ENCODE measurements at places on chromosomes 3 and 15.

GRCh38 chr3:129599073-129599472 lies 7.4 kb downstream of the PLXND1 start:
- DNase-seq = no peak

DNA sequence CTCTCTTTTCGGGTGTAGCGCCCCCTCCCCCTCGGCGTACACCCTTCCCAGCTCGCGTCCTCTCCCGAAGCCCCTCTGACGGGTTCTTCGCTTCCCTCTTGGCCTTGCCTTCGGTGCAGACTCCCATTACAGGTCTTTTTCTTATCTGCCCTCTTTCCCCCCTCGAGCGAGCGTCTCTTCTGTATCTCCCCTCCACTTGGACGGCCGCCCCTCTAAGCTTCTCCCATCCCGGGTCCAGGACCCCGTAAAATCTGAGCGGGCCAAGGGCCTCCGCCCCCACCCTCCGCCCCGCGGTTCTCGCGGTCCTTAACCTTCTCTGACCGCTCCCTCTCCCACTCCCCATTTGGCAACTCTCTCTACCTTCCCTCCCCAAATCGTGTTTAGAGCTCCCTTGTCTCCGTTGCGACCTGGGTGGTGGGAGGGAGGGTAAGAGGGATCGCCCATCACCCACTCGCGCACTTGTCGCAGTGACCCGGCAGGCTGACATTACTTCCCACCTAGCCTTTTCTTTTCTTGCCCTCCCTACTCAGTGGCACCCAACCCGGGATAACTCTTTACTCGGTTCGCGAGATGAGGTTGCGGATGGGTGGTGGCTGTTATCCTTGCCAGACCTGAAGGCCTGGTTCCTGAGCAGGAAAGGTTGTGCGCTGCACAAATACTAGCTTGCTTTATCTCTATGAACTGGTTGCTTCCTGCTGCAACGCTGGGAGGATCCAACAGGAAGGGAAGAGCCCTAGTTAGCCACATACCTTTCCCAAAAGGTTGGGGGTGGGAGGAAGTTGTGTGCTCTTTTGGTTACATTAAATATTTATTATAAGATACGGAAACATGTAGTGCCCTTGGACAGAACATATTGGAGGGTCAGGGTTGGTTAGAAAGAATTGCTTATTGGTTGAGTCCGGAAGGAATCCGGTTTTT lies 922 bp downstream of the RAB11A start:
- peak; percentile 6 for DNase-seq

DNA sequence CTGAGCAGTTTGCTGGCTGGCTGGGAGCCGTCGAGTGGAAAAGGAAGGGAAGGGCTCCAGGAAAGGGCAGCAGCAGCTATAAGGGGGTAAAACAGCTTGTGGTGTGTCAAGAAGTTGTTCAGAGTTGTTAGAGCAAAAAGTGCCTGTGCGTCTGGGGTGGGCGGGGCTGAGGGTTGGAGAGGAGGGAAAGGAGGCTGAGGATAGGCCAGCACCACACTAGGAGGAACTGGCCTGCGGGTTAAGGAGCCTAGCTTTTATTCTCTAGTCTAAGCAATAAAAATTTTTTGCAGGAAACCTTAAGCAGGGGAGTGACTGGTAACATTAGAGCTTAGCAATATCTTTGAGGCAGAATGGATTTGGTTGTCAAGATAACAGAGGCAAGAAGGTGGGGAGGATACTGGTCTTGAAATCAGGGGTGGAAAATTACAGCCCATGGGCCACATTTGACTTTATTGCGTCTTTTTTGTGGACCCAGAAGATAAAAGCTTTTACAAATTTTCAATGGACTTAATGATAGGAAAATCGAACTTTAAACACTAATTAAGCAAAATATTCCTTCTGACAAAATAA lies 134.5 kb upstream of the AADACL2 start:
- DNase-seq = no peak

GRCh38 chr15:93515256-93516051 lies 426.4 kb upstream of the RGMA start:
- DNase-seq = no peak

- DNase-seq = no peak
Measured at GRCh38 chr15:59993041-59993750, 10.9 kb upstream of the FOXB1 start.

DNA sequence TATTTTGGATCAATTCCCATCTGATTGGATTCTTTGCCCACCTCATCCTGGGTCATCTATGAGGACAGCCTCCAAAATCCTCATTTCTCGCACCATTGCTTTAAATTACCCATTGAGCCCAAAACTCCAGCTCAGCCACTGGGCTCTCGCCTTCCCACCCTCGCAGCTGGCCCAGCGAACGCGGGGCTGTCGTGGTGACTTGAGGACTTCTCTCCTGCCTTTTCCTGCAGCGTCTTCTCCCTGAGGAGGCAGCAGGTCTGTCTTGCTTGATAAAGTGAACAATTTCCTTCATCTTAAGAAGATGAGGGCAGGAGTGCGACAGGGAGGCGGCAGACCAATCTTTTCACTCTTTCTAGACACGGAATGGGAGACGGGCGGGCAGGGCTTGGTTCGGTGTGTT lies 33.0 kb upstream of the SNRPA1 start:
- no peak for DNase-seq

GRCh38 chr3:40307176-40307575 lies 2.3 kb upstream of the EIF1B start:
- DNase-seq = no peak

DNA sequence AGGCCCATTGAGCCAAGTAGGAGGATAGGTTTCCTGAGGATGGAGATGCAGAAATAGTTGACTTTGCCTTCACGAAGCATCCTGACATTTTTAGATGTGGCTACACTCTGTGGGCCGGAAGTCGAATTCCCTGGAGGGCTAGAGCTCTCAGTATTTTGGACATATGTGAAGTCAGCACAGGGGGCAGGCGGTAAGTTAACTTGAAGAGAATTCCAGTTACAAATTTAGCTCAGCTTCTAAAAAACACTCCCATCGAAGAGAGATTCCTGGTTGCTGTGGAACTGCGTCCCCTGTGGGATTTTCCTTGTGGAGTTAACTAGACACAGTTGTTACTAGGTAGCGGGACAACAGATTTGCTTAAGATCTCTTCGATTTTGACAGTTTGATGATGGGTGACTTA lies 161.9 kb upstream of the RGMA start:
- DNase-seq = no peak

DNA sequence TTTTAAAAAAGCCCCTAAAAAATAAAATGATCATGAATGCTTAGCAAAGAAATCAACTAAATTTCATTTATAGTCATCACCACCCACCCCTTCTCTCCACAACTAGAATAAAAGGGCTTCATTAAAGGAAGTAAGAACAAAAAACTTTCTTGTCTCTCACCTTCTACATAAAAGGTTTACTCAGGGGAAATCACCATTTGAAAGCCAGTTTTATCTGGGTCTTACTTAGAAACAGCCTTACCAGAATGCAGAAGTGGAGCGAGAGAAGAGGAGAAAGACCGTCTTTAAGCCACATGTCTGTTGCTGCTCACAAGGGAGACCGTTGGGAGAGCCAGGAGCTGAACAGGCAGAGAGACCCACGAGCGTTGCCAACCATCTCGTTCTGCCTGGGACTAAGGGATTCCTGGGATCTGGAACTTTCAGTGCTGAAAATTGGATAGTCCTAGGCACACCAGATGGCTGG lies 350.1 kb upstream of the PROK2 start:
- no peak for DNase-seq

- DNase-seq = no peak
Measured at GRCh38 chr3:168889666-168890065, 773.8 kb downstream of the MECOM start.

DNA sequence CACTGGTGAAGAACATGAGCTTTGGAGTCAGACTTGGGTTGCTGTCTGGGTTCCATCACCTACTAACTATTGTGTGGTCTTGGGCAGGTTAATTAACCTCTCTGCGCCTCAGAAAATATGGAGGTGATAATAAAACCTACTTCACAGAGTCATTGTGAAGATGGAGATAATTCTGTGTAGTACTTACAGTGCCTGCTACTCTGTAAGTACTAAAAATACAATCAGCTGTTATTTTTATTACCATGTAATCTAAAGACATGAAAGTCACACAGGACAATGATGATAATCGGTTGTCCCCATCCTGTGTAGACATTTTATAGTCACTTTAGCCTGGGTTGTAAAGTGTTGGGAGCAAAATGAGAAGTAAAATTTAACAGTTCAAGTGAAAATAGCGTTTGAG lies 334.1 kb downstream of the THSD4 start:
- no peak for DNase-seq

DNA sequence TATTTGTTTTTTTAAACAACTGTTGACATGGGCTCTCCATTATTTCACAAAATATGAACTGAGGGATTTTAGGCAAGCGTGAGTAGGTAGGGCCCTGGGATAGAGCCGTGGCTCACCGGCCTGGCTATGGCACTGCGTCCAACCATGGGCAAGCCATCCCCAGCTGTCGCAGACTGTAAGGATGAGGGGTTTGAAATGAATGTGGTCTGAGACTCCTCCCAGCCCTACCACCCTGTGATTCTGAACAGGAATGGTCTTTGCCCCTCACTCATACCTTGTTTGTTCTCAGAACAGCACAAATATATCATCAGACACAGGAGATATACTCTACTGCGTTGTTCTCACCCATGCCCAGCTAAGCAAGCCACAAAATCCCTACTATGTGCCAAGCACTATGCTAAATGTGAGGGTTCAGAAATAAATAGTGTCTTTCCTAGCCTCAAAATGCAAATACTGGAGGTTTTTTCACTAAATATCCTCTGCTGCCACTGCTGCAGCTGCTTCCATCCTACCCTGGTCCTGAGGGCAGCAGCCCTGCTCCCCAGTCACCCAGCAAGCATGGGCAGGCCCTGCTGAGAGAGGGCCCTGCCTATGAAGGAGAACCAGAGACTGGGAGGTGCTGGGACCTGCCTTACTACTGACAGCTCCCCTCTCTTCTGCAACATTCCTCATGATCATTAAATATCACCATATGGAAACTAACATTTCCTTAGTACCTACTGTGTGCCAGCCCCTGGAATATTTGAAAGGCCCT lies 102.8 kb downstream of the XXYLT1 start:
- DNase-seq = no peak

DNA sequence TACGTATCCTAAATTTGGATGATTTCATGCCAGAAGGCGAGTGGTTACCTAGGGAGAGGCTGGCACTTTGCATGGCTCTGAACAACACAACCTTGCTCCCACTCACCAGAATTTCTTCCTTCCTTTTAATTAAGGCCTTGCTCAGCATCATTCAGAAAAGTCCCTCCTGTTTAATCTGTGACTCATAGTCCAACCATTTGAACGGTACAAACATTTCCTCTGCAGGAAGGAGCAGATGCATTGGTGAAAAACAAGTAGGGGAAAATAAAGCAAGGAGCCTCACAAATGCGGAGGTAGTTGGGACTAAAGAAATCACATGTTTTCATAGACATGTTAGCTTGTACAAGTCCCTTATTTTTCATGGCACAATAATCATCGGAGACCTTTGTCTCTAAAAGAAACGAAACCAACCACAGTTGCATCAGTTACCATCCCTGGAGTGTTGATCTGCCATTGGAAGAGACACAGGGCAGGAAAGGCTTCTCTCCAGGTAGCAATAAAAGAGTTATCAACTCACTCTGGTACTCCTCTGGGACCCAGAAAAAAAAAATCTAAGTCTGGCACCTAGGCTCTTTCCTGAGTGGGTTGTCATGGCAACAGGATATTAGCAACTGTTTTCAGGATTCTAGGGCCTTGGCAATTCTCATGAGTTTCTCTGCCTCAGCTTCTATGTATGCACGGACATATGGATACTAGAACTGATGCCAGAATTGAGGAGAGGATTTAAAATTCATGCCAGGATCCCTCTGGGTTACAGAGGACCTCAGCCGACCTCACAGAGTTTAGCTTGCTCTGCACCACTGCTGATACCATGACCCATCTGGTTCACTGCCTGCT lies 255.4 kb upstream of the ARPP21 start:
- DNase-seq = no peak

- DNase-seq = no peak
Measured at GRCh38 chr15:96158938-96159337, 171.6 kb upstream of the NR2F2 start.

DNA sequence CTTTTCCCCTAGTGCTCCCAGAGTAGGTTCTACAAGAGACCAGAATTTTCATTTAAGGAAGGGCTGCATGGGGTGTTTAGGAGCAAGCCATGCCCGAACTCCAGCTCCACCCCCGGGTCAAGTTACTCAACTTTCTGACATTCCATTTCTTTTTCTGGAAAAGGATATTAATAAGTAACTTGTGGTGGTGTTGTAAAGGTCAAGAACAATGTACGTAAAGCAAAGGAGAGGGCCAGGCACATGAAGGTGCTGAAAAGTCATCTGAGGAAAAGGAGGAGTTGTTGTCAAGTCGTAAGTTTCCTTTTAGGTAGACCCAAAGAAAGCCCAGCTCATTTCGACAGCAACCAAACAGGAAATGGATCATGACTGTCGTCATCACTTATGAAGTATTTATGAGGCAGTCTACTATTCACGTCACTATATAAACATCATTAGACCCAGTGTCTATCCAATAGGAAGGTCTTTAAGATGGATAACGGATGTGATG lies 319.6 kb upstream of the IL12A start:
- DNase-seq = no peak

DNA sequence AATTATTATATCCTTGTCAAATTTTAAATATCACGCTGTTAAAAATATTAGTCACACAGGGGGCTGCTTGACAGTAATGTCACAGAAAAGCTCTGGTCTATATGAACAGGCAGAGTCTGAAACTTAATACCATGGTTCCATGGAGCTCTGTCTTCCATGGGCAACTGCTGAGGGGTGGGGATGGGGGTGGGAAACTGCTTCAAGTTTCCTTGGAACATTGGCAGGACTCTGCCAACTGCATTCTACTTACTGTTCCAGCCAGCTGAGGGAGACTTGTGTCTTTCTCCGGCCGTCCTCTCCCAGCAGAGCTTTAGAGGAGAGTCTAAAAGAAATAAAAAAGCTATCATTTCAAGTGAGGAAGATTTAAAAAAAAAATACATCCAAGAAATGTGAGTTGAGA lies 348.7 kb downstream of the ZIC1 start:
- no peak for DNase-seq

- no peak for DNase-seq
Measured at GRCh38 chr15:25784876-25785640, 78.1 kb downstream of the ATP10A start.

GRCh38 chr3:22928216-22929110 lies 274.7 kb upstream of the UBE2E2 start:
- DNase-seq = no peak

DNA sequence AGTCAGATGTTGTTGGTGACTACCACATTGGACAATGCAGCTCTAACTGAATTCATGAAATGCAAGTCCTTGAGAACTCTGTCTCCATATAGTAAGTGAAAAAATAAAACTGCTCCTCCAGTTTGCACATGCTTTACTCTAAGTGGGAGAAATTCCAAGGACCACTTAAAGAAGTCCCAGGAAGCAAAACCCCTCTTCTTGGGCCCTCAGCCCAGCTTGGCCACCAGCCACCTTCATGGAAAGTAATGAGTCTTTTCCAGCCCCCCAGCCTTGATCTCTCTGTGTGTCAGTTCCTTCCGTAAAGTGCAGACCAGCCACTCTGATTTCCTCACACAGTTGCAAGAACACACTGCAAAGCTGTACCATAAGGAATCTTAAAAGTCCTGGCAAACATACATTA lies 34.5 kb downstream of the DAPK2 start:
- no peak for DNase-seq

Measured in DMS79 (cell line).